ENCODE measurements at places on chromosomes 13 and 19.
A peak's percentile ranks its signal among the peaks of the same experiment; 100 is the strongest.

DNA sequence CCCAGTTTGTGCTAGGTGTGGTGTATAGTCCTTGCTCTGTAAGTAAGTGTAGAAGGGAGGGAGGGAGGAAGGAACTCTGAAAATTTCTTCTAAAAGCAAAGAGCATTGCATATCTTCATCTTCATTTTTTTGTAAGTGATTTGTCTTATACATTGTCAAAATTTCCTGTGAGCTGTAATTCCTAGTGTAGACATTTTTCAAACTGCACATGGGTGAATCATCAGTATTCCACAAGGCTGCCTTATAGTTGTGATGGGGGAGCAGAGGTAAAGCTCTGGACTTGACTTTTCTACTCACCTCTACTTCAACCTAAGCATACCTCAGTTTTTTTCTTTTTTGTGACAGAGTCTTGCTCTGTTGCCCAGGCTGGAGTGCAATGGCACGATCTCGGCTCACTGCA, 86.9 kb downstream of the CDK8 start:
- no peak for DNase-seq

- no peak for DNase-seq
These were observed 687 bp downstream of the MATK start for GRCh38 chr19:3785451-3785937.

GRCh38 chr13:27997904-27998522, 9.5 kb upstream of the URAD start:
- no peak for DNase-seq

- DNase-seq = no peak
These were observed 423.8 kb upstream of the GPC6 start for GRCh38 chr13:92802776-92803175.

DNA sequence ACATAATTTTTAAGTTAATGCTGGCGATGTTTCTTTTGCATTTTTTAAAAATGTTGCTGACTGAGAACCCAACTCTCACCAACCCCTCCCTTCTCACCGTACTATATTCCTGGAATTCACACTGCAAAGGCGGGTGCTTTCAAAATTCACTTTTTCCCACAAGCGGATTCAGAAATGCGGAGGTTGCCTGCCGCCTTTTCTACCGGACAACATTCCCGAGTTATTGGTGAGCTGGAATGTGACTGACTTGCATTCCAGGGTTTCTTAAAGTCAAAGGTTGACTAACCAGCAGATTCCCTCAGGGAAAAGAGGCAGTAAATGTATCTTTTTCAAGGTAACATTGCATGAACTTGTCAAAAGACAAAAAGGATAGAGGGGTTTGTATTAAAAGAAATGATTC, 113.3 kb downstream of the RAB20 start:
- DNase-seq = no peak

- peak; percentile 16 for DNase-seq
These were observed 325.1 kb downstream of the DCT start for GRCh38 chr13:94154367-94154766.

- DNase-seq = no peak
These were observed 60.2 kb downstream of the ITGBL1 start for GRCh38 chr13:101512650-101513049.

DNA sequence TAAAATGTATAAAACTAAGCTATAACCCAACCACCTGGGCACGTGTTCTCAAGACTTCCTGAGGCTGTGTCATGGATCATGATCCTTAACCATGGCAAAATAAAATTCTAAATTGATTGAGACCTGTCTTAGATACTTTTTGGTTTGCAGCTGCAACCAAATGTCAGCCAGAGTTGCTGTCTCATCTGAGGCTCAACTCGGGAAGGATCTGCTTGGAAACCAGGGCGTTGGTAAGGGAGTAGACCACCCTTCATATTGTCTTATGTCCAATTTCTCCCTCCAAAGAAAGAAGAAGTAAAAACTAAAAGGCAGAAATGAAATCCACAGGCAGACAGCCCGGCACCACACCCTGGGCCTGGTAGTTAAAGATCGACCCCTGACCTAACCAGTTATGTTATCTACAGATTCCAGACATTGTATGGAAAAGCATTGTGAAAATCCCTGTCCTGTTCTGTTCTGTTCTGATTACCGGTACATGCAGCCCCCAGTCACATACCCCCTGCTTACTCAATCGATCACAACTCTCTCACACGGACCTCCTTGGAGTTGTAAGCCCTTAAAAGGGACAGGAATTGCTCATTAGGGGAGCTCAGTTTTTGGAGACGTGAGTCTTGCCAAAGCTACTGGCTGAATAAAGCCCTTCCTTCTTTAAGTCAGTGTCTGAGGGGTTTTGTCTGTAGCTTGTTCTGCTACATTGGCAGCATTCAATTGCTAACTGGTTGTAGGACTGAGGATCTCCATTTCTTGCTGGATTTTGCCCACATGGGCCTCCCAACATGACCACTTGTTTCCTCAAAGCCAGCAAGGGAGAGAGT, 22.9 kb upstream of the IGSF23 start:
- DNase-seq = no peak

- no peak for DNase-seq
These were observed 9.5 kb downstream of the PIAS4 start for GRCh38 chr19:4016903-4017638.

- peak; percentile 82 for DNase-seq
These were observed at the start of gene ZNF878 for GRCh38 chr19:12052497-12053169. TSS of gene ZNF878 (minus strand) at chr19:12052961. CDS start at chr19:12052801, 160 bp downstream.

DNA sequence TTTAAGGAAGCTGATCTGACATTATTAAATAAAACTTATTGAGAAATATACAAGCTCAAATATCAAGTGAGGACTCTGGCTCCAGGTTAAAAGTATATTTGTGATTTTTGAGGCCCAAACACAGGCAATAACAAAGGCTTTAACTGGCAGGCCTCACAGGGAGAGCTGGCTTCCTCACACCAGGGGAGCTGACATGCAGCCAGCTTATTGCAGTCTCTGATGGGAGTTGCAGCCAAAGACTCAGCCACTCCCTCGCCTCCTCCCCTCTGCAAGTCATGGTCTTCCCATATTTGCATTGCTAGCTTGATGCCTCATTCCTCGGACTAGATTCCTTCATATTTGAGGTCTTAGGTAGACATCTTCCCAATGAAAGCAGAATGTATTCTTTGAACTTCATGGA, 647.1 kb upstream of the SLITRK6 start:
- no peak for DNase-seq

DNA sequence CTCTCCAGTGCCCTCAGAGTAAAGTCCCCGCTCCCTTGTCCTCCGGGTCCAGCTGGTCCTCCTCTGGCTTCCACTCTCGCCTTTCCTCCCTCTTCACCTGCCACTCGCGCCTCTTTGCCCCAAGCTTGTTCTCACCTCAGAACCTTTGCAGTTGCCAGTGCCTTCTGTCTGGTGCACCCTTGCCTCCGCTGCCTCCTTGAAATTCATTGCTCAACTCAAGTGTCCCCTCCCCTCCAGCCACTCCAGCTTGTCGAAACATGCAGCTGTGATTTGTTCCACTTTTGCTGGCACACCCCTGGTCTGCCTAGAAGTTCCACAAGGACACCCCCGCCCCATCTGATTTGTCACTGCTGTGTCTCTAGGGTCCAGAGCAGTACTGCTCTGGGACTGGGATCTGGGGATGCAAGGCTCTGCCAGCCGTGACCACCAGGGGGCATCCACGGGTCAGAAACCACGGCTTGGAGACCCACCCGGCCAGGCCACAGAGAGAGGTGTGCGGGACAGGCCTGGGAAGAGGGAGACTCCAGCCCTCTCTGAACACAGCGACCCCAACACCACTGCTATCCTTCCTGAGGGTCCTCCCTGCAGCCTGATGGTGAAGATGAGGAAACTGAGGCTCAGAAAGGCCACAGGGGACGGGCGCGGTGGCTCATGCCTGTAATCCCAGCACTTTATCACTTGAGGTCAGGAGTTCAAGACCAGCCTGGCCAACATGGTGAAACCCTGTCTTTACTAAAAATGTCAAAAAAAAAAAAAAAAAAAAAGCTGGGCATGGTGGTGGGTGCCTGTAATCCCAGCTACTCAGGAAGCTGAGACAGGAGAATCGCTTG, 49.9 kb downstream of the AP1M1 start:
- DNase-seq = peak; percentile 41

All from putamen (tissue), 1 donor.